ENCODE measurements at places on chromosomes 2 and 18. TPM values are rescaled to one million over a fixed set of nuclear protein-coding genes. Genes with fewer than 3 reads are reported as not detected.

DNA sequence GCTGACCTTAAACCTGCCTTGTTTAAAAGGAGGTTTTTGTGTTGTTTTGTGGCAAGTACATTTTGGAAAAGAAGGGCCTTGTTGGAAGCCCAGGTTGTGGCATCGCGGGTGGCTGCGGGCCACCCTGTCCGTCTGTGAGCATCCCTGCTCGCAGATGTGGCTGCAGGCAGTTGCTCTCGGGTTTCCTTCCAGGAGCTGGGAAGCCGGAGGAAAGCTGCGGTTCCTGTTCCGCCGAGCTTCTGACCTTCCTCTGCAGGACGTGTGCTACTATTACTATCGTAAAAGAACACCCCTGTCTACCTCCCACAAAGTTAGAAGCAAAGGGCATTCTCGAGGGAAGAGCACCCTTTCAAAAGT lies 766 bp downstream of the MFF start:
- peak overlapping the region; percentile 93 for H3K27ac ChIP-seq
- H3K4me1 ChIP-seq = peaks cover 17% of the 10 kb centered on the region
- H3K4me3 ChIP-seq = peak overlapping the region; percentile 99

GRCh38 chr2:171323971-171324528 lies 109.7 kb downstream of the METTL8 start:
- H3K4me1 ChIP-seq = no peaks in the 10 kb centered on the region
- no peak overlapping the region for H3K4me3 ChIP-seq
- H3K27ac ChIP-seq = no peak overlapping the region
- no peaks in the 10 kb centered on the region for H3K27me3 ChIP-seq
- no peak for DNase-seq

GRCh38 chr2:64692401-64692800 lies 38.7 kb upstream of the SERTAD2 start:
- H3K36me3 ChIP-seq = no peaks in the 10 kb centered on the region
- H3K4me3 ChIP-seq = no peak overlapping the region
- DNase-seq = no peak
- no peaks in the 10 kb centered on the region for H3K27me3 ChIP-seq

FBXO48 gene
- 3.0 TPM for total RNA-seq

DRC1 gene
- not detected for total RNA-seq

ALPI gene
- total RNA-seq = not detected

FBXO41 gene
- 4.3 TPM for total RNA-seq

Measured in body of pancreas (tissue), 4 donors.